ENCODE measurements at places on chromosomes 4 and X.

GRCh38 chr4:171279131-171279530, 534.1 kb upstream of the GALNTL6 start:
- no peak for DNase-seq

- DNase-seq = no peak
Observed at GRCh38 chr4:13207226-13207625, 276.9 kb downstream of the RAB28 start.

DNA sequence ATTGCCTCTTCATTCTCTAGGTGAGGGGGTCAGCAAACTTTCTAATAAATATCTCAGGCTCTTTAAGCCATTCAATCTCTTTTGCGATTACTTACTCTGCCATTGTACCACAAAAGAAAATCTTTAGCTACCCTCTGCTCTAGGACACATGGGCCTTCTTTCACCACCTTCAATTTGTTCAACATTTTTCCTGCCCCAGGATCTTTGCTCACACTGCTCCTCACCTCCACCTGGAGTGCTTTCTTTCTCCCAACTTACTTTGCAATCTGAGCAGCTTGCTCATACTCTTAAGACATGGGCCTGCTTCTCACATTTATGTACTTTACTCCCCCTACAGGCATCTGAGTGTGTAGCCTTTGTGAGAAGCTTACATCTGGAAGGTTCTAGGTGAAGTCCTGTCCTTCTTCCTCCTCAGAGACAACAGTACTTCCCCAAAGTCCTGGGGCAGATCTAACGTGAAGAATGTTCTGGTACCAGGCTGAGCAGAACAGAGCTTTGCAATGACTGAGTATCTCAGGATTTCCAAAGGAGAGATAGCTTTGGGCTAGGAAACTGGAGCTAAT, 55.0 kb upstream of the PRDM5 start:
- peak; percentile 8 for DNase-seq

- peak; percentile 76 for DNase-seq
Observed at GRCh38 chr4:26020881-26021280, 106.9 kb downstream of the SMIM20 start.

DNA sequence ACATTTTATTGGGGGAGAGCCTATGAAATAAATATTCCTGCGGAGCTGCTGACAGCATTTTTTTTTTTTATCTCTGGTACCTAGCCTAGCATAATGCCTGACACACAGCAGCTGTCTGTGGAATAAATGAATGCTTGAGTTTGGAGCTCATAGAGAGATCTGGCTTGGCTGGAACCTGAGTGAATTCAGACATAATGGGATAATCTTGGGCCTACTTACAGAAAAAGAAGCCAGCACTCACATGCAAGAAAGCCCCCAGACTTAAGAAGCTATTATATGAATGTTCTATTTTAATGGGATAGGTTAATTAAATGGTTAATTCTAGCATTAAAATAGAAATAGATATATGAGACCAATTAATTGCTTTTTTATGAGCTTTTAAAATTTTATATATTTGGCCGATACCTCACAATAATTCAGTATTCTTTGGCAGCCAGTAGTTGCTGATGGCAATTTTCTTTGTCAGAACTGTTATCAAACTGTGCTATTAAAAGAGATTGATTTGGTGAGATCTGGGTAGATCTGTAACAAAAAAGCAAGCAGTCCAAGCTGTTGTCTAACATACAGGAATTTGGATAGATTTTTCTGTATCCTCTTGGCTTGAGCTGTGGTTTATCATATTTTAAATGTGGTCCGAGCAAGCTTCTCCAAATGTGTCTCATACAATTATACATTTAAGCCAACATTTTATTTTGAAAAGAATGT, 654.2 kb downstream of the PCDH7 start:
- DNase-seq = no peak

DNA sequence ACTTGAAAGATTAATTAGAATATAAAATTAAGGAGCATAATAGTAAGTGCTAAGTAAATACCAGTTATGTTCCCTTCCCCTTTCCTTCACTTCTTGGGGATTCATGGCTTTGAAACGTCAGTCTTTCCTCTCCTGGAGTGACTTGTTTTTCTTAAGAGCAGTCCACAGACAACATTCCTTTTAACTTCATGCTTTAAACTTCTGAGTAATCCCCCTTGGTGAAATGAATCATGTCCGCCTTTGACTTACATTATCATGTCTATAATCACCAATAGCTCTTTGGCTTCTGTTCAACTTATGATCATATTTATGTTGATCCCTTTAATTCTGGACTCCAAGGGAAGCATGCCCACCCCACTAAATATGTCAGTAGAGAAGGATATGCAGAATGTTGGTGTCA, 1012.1 kb upstream of the SLIT2 start:
- DNase-seq = peak; percentile 15

DNA sequence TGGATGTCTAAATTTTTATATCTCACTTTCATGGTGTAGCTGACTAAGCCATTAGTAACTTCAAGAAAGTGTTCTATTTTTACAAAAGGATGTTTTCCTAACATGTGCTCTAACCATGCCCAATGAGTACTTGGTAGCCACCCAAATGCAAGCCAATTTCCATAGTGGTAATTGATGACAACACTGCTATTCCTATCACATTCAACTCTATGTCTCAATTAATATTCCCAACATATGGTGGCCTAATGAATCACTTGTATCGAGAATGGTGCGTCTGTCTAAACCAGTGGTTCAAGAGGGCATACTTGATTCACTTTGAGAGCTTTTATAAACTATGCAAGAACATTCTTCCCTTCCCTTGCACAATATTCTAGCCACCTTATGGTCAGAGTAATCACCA, 112.9 kb upstream of the GPRIN3 start:
- no peak for DNase-seq

DNA sequence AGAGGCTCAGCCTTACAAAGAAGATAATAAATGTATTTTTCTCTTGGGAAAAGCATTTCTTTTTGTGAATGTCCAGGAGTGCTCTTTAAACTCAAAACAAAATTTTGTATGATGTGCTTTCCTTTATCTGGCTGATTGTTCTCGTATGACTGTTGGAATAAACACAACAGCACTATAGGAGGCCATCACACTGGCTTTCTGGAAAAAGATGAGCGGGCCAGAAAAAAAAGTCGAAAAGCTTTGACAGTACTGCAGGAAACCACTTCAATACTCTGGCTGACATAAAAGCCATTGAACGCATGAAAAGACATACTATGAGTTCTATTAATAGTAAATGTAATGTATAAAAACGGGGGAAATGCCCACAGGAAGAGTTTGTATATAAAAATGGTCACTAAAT, 64.7 kb upstream of the CTSO start:
- no peak for DNase-seq

DNA sequence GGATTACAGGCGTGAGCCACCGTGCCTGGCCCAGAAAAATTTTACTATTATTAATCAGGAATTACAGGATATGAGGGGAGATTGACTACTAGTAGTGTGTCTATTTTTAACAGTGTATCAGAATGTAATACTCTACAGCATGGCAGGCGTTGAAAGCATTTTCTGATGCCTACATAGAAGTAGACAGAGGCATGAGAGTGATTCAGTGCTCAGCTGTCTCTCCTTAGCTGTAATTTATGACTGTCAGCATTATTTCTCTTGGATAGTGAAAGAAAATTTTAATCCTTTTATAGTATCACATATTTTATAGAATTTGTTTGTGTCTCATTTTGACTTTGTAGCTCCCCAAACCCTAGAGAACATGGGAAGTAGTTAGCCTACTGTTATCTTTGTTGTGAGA, 20.7 kb downstream of the ARHGAP24 start:
- DNase-seq = no peak

- peak; percentile 32 for DNase-seq
Observed at GRCh38 chr4:56937262-56937661, 29.6 kb downstream of the REST start.

- DNase-seq = no peak
Observed at GRCh38 chr4:3445111-3445820, 3.5 kb downstream of the HGFAC start.

DNA sequence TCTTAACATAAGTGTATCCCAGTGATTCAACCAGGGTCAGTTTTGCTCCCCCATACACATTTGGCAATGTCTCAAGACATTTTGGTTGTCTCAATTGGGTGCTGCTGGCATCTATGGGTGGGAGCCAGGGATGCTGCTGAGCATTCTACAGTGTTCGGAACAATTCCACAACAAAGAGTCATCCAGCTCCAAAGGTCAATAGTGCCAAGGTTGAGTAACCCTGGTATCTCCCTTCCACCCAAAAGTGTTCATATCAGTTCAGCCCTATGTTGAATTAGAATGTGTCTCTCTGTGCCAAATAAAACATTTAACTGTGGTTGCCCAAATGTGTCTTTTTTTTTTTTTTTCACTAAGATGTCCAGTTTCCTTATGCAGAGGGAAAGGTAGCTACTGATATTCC, 129.4 kb upstream of the RAI2 start:
- no peak for DNase-seq

DNA sequence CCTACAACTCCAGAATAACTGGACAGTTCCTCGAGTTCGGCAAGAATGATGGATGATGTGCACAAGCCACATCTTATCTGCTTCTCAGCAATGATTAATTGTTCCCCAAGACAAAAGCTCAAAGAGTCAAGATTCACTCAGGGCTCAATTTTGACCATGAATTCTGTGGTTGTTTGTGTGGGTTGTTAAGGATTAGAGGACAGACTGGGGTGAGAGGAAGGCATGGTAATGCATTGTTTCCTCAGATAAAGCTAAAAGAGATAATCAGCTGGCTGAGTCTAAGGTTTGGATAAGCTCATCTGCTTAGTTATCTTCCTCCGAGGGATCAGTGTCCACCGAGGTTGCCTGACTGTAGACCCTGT, 161.0 kb downstream of the CPEB2 start:
- DNase-seq = no peak

DNA sequence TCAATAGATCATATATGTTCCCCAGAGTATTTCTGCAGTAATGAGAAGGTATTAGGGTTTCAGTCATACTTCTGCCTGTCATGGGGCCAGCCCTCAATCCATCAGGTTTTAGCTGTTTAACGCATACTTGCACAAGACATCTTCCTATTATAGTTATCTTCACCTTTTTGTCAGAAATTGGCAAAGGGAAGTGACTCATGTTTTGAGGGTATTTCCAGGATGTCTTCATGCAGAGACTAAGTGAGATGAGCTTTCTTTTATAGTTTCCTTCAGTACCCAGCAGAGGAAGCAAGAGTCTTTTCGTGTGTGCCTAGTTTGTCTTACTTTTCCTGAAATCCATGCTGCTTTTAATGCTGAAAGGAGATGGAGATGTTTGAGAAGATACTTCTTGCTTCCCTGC, 9.5 kb downstream of the CSTF2 start:
- DNase-seq = no peak

- DNase-seq = no peak
Observed at GRCh38 chr4:109411964-109412363, 21.7 kb upstream of the SEC24B start.

DNA sequence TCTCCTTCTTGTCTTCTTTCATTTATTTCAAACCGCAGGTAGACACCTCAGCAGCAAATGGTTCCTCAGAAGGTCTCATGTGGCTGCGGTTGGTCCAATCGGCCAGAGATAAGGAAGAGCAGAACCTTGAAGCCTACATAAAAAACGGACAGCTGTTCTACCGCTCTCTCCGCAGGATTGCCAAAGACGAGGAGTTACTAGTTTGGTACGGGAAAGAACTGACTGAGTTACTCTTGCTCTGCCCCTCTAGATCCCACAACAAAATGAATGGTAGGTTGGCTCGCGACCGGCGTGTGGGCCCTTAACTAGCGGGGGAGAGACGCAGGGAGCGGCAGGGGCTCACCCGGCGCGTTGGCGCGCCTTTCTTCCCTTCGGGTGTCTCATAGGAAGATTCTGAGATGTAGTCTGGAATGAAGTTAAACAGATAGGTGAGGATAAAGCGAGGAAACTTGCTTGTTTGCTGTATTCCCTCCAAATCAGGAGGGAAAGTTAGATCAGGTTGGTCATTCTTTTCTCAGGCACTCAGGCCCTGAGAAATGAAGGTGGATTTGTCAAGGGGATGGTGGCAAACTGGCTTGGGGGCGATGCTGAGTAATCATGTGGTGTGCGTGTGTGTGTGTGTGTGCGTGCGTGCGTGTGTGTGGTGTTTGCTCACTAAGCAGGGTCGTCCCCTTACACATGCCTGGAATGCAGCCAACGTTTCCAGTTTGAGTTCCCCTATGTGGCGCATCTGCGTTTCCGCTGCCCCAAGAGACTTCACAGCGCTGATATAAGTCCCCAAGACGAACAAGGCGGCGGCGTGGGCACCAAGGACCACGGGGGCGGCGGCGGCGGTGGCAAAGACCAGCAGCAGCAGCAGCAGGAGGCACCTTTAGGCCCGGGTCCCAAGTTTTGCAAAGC, 4.2 kb downstream of the PRDM8 start:
- no peak for DNase-seq

DNA sequence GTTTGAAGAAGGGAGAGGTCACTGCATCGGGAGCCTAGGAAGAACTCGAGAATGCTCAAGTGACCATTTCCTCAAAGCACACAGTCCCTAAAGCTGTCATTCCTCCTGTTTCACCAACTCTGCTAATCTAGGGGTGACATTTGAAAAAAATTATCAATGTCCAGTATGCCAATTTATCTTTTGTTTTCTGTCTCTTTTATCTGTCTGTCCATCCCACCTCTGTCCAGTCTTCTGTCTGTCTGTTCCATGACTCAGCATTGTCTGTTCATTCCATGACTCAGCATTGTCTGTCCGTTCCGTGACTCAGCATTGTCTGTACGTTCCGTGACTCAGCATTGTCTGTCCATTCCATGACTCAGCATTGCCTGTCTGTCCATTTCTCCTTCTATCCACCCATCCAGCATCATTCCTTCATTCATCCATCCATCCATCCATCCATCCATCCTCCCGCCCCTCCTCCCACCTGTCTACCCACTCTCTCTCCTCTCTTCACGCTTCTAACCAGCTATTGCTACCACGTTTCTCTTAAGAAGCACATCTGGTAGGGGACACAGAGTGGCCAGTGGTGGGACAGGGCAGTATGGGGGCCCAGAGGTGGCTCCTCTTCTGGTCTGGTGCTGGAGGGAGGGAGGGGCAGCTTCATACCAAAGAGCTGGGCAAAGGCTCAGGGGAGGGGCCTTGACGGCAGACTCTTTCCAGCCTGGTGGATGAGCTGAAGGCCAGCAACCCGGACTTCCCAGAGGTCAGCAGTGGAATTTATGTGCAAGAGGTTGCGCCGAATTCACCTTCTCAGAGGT, 34.1 kb downstream of the HTRA3 start:
- peak; percentile 22 for DNase-seq

- DNase-seq = peak; percentile 81
Observed at GRCh38 chr4:6986072-6986780, 56.9 kb upstream of the TADA2B start.

Data from astrocyte of the cerebellum (primary cell).